ENCODE measurements at places on chromosomes 3 and 15.

DNA sequence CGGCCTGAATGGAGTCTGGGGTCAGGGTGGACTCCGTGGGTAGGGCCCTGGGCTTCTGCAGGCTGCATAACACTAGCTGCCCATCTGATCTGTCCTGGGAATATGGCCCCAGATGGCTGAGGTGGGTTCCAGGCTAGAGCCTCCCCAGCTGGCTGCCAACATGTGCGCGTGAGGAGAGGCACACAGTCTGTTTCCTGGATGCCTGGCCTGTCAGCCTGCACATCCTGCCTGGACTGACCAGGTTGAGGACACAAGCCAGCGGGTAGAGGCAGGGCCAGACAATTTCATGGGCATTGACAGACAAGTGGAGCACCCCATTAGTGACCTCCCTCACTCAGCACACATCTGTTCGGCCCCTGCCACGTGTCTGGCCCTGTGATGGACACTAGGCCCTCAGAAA, 29.8 kb upstream of the RPL29 start:
- no peak for DNase-seq

- DNase-seq: no peak
Measured at GRCh38 chr3:88147261-88147660, 2.5 kb upstream of the C3orf38 start.

DNA sequence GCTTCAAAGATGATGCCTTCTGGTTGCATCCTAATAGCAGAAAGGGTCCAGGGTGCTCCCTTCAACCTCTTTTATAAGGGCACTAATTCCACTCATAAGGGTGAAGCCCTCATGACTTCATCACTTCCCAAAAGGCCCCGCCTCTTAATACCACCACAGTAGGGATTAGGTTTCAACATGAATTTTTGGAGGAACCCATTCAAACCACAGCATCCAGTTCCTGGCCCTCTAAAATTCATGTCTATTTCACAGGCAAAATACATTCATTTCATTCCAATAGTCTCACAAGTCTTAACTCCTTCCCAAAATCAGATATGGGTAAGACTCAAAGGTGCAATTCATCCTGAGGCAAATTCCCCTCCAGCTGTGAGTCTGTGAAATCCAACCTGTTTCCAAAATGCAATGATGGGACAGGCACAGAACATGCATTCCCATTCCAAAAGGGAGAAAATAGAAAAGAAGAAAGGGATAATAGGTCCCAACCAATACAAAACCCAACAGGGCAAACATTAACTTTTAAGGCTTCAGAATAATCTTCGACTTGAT, 124.0 kb downstream of the ATP1B3 start:
- no peak for DNase-seq

DNA sequence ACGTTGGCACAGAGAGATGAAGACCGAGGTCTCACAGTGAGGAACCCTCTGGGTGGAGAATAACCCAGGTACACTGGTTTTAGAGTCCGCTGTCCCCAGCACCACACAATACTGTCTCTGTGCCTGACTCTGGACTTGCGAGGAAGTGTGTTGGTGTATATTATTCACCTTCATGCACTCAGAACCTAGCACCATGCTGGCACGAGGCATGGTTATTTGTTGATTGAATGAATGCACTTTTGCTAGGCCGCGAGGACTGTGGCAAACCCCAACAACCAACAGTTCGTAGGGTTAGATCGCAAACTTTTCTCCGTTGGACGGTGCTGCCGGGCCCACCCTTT, 484 bp upstream of the C3orf52 start:
- DNase-seq: no peak

DNA sequence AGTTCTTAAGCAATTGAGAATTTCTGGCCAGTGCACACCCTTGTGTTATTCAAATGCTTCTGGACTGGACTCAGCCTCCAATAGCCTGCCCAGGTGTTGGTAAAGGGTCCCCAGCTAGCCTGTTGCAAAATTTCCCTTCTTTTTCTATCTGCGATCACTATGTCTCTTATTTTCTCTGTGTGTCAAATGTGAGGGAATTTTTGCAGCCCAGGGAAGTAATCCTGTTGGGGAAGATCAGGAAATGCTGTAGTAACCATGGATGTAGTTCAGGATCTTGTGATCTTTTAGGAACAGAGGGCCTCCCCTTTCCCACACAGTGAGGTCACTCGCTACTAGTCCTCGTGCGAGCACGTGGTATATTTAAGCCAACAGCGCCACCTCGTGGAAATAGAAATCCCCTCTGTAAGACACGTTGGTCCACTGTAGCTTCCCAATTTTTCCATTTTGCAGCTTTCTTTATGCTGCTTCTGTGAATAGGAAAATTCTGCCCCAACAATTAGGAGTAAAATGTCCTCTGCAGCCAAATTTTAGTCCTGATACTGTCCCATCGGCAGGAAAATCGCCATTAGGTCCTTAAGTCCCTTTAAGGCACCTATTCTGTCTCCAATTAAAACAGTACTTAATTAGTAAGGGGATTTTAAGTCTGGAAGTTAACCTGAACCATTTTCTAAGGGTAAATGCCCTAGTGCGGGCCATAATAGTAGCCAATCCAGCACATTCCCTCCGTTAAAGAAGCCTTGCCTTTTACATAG, 4.0 kb upstream of the SMCO1 start:
- DNase-seq: no peak

GRCh38 chr3:4613366-4613765, 120.2 kb downstream of the ITPR1 start:
- no peak for DNase-seq

DNA sequence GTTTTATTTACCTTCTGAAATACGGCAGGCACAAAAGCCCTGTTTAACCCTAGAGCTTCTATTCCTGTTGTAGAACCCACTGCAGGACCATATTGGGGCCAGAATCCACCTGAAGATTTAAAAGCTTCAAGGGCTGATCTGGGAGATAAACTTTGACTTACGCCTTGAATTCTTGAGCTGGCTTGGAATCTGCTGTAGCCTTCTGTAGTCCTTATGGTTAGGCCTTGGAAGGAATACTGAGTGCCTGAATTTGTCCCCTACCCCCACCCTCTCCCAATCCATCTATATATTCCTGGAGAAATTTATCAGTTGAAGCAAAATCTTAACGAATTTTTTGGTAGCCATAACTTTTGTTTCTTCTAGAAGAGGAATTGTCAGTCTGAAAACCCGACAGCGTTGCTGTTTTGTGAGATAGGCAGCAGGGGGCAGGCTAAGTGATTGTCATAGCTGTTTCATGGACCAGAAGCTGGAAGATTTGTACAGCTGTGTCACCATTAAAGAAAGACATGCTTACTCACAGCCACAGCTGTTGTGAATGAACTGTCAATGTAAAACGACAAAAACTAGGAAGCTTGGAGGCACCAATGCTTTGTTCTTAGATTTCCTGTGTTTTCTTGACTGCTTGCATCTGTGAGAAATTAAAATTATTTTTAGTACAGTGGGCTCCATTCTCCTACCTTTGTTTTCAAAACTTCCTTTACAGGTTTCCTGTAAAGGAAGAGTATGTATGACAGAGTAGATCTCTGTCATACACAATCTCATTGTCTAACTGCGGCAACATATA, 12.8 kb downstream of the LXN start:
- peak; percentile 44 for DNase-seq

DNA sequence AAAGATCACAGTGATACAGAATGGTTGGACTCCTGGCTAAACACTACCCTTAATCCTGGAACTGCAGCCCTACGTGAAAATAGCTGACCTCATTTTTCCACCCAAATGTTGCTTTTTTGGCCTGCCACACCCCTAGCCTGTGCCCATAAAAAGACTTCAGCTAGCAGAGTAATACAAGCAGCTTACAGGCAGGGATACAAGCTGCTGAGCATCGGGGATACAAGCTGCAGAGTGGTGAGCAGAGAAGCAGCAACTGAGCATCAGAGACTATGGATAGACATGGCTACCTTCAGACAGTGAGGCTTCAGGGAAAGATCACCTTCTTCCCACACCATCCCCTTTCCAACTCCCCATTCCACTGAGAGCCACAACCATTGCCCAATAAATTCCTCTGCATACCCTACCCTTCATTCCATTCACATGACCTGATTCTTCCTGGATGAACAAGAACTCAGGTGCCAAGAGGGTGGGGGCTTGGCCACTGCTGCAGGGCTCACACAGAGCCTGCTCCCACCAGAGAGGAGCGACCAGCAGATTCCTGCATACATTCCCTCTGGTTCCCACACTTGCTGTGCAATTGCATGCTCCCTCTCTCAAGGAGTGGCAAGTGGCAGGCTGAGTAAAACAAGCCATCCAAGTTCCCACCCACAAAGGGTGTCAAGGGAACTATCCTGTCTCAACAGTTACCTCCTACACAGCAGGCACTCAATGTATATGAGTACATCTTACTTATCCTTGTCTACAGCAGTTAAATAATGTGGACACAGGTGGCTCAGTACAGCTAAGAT, 217.5 kb downstream of the ALCAM start:
- DNase-seq: no peak

- DNase-seq: no peak
Measured at GRCh38 chr15:43376017-43376705, 5.3 kb downstream of the TUBGCP4 start.

DNA sequence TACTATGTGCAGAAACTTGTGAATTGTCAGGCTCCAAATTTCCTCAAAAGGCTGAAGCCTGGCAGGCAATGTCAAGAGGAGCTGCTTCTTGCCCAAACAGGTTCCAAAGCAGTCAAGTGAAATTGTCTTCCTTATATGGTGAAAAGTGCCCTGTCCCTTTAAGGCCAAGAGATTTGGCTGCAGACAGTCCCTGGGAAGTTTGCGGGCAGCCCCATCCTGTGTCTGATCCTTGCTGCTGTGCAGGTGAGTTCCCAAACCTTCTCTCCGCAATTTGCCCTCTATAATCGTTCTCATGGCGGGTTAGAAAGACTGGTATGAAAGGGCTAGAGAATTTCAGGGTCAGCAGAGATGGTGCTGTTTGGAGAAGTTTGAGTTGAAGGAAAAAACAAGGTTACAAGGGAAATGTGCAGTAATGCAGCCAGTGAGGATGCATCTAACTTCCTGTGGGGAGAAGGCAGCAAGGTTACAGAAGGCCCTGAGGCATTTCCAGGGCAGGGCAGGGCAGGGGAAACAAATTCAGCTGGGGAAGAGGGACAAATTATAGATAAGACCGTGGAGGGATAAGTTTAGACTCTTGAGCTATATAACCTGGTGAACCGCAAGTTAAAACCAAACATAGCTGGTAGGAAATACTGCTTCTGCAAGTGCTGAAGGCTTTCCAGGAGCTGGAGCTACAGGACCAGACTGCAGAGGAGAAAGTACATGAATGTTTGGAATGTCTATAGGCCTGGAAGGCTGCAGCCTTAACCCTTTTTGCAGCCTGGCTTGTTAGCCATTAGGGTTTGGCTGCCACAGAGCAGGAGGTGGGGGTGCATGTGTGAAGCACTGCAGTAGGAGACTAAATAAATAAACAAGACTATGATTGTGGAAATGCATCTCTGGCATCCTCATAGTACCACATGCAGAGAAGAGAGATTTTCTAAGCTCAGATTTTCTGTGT, 256.2 kb upstream of the IL12A start:
- peak; percentile 80 for DNase-seq

- no peak for DNase-seq
Measured at GRCh38 chr15:65212097-65212496, 824 bp upstream of the CILP start.

- no peak for DNase-seq
Measured at GRCh38 chr3:7793786-7794185, 707.8 kb upstream of the LMCD1 start.

- DNase-seq: no peak
Measured at GRCh38 chr15:44058126-44058525, 136.9 kb downstream of the FRMD5 start.

DNA sequence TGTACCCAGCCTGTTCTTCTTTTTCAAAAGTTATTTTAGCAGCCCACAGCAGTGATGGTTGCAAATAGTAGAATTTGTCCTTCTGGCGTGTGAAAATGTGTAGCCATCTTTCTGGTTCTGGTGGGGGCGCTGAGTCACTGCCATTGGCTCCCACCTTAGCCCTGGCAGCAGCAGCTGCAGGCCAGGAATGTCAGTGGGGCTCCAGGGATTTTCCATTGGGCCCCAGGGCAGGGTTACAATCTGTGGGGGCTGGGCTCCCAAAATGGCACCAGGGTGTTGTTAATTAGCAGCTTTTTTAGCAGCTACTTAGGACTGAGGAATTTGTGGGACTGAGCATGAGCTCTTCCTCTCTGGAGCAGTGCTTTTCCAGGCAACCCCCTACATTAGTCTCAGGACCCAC, 38.9 kb downstream of the TOPAZ1 start:
- no peak for DNase-seq

DNA sequence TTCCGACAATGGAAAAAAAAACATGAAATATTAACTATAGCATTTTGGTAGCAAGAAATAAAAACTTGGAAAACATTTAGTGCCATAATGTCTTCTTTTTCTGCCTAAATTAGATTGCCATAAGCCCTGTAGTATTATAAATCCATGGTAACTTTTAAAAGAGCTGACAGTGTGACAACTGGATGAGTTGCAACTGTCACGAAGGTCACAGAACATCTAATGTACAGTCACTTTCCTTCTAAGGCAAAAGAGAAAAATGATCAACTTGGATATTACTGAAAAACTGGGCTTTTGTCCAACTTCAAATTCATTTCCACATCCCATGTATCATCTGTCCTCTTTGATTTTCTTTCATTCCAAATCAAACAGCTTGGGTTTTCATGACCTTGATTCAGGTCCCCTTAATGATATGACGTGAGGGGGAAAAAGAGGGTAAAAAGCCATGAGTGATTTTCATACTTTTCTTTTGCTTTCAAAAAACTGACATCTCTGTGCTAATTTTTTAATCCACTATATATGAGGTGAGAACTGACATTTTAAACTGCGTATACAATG, 602 bp downstream of the CPB1 start:
- DNase-seq: no peak

- no peak for DNase-seq
Measured at GRCh38 chr15:54840621-54841398, 355.9 kb downstream of the RSL24D1 start.

DNA sequence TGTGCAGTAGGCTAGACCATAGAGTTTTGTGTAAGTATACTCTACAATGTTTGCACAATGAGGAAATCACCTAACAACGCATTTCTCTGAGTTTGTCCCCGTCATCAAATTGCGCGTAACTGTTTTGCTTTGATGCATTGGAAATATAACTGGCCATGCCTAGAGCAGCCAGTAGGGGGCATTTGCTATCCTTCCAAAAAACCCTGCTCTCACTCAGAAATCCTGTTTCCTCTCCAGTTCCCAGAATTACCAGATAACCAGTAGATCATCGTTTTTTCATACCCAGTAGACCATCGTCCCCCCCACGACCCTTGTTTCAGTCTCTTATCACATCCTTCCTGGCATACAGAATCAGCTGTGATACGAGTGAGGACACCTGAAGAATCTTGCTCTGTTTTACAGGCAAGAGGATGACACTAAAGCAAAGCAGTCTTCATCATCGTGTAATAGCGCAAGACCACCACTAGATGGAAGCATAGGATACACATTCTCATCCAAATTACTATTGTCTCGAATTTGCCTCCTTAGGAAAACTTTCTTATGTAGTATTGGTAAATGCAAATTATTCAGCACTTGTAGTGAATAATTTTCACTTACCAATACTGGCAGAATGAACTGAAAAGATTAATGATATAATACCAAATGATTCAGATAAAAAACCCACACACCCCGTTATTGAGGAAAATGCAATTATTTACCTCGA, 4.4 kb upstream of the GABRR3 start:
- DNase-seq: peak; percentile 73

- peak; percentile 17 for DNase-seq
Measured at GRCh38 chr3:632571-633170, 436.1 kb downstream of the CHL1 start.
